ENCODE measurements at places on chromosomes 5 and 9.

- no peak for DNase-seq
These were observed 616.4 kb upstream of the NUDT12 start for GRCh38 chr5:104178829-104179456.

DNA sequence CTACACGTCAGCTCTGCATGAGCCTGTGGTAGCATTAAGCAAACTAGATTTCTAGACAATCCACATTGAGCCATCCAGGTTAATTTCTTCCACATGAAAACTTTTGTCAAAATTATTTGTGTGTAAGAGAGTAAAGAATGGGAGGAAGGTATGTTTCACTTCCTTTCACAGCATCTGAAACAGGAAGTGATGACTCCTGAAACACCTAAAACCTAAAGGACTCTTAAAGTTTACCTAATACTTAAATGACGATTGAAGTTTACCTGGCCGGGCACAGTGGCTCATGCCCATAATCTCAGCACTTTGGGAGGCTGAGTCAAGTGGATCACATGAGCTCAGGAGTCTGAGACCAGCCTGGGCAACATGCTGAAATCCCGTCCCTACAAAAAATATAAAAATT lies 223.8 kb downstream of the CEMIP2 start:
- DNase-seq: no peak

DNA sequence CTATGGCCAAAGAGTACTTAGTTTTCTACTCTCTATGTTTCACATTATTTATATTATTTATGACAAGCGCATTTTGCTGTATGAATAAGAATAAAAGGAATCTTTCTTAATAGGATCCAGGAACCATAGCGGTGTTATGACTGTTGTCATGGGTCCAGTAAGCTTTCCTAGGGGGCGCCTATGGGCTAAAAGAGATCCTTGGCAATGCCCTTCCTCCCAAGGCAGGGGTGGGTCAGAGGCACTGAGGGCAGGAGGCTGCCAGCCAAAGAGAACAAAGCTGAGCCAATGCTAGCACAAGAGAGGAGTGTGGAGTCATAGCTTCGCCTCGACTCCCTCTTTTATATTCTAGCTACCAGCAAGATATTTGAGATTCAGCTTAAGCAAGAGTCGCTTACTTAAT lies 98.4 kb upstream of the GNAQ start:
- no peak for DNase-seq

DNA sequence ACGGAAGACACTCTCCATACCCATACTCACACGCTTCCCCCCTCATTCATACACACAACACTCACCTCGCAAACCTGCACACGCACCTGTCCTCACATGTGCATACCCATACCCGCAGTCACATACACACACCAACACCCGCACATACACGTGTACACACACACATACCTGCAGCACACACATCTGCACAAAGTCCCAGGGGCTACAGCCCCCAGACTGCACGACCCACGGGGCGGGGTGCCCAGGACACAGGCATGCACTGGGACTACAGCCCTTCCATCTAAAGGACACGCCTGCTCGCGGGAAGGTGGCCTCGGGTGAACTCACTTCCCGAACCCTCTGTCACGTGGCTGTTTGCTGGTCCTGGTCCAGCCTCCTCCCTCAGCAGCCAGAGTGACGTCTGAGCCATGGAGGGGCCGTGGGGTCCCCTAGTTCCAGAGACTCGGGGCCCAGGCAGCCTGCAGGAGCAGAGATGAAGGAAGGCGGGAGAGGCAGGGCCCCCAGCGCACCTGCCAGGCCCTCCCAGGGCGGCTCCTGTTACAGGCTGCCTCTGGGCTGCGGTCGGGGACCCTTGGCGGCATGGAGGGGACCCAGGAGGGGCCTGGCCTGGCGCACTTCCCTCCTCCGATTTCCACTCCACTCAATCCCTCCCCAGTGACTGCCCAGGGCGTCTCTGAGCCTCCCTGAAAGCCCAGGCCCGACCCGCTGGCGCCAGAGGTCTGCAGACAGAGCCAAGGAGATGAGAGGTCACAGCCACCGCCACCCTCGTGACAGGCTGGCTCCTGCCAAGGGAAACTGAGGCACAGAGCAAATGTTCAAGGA lies 8.1 kb downstream of the SLC12A7 start:
- no peak for DNase-seq

GRCh38 chr5:42057254-42057690 lies 132.2 kb downstream of the FBXO4 start:
- DNase-seq: no peak

GRCh38 chr9:95667789-95668188 lies 151.0 kb upstream of the PTCH1 start:
- no peak for DNase-seq

DNA sequence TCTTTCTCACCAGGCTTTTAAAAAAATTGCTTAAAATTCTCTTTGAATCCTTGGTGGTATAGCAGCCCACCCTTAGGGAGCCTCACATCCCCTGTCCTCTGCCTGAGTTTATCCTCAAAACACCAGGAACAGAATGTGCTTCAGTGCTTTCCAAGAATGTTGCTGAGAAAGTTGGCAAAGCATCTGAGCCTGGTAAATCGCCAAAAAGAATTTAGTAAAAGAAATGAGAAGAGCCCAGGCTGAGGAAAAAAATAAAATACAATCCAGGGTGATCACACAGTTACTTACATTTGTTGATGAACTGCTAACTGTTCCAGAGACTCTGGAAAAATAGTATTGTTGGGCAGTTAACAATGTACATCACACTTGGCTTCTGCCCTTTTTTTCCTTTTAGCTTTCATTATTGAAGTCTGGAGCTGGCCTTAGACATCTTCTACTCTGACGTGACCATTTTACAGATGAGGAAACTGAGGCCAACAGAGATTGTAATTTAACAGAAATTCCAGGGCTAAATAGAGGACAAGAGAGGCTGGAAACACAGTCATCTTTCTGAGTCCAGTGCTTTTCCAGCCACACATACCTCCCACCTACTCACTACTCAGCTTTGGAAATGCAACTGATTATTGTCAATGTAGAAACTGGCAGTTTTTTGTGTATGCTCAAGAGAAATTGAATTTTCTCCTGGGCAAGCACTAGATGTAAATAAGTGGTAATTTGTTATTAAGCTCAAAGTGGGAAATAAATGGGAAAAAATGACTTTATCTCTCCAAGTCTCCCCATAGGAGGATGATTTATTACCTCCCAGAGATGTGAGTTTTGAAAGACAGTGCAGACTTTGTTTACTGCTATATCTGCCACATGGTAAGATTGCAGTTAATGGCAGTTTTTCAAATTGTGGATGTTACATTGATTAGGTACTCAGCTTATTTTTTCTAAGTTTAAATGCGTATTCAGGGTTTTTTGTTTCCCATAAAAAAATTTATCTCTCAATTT lies 86.7 kb upstream of the ALDH1A1 start:
- DNase-seq: no peak

GRCh38 chr5:65640240-65640639 lies 15.4 kb downstream of the SHLD3 start:
- no peak for DNase-seq

- DNase-seq: no peak
These were observed 78.8 kb downstream of the GNAQ start for GRCh38 chr9:77952635-77953328.

DNA sequence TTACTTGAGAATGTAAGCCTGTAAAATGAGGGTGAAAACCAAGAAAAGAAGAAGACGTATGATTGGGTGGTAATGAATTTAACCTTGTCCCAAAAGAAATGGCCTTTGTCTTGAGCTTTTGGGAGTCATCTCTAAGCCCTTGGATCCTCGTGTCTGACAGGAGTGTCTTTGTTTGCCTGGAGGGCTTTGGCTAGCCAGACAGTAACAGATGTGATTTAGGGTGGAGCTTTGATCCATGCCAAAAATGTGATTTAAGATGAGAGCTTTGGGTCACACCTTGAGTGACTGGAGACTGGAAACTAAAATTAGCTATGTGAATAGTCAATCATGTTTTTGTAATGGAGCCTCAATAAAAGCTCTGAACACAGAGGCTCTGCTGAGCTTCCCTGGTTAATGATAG lies 25.9 kb upstream of the ZFAND5 start:
- DNase-seq: no peak

GRCh38 chr5:26881901-26882300 lies 156.5 kb downstream of the CDH9 start:
- no peak for DNase-seq

DNA sequence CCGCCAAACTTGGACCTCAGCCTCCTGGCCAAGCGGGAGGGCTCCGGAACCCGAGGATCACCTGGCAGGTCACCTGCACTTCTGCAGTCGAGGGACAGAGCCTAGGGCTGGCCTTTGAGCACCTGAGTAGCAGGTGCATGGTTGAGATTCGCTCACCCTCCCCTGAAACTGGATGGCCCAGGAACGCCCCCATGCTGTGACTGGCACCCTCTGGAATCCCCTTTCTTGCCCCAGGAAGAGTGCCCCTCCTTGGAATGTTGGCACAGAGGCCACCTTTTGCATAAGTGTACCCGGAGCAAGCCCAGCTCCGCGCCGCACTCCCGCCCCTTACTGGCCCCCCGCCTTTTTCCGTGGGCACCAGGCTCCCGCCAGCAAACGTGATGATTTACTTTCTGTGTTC lies 112.5 kb upstream of the IER5L start:
- peak; percentile 30 for DNase-seq

DNA sequence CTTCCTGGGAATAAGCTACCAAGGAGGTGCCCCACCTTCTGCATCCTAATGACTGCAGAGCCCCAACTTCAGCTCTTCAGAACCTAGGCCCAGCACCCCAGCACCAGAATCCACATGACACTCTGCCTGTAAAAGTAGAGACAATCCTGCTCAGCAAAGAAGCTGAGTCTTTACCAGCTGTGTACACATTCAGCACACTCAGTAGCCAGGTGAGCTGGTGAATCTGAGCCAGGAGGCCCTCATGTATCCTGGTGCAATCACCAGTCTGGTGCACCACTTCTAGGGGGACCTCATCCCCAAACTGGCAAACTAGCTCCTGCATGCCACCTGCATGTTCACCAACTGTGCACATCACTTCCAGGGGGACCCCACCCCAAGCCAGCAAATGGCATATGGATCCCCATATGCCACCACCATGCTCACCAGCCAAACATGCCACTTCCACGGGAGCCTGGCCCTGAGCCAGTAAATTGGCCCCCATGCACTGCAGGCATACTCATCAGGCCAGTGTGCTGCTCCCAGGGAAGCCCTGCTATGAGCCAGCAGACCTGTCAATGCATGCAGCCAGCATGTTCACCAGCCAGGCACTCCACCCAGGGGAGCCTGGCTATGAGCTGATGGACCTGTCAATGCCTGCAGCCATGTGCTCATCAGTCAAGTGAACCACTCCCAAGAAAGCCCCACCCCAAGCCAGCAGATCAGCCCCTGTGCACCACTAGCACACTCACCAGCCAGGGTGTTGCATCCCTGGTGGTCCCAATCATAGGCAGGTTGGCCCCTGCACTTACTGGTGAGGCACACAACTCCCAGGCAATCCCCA lies 15.6 kb upstream of the BTNL9 start:
- DNase-seq: no peak

All from activated naive CD4-positive, alpha-beta T cell treated with anti-CD3 and anti-CD28 coated beads, Interleukin-2, amount 50 U/mL, for 72 hours (primary cell).